PC-3 (cell line): ENCODE measurements at places on chromosomes 1 and 21. TPM values are rescaled to one million over a fixed set of nuclear protein-coding genes. Genes with fewer than 3 reads are reported as not detected.

GRCh38 chr1:51417496-51418383 lies 87.4 kb upstream of the TTC39A start:
- no peak for DNase-seq

GRCh38 chr1:52901384-52901783 lies 20.2 kb downstream of the ECHDC2 start:
- no peak for DNase-seq

DNA sequence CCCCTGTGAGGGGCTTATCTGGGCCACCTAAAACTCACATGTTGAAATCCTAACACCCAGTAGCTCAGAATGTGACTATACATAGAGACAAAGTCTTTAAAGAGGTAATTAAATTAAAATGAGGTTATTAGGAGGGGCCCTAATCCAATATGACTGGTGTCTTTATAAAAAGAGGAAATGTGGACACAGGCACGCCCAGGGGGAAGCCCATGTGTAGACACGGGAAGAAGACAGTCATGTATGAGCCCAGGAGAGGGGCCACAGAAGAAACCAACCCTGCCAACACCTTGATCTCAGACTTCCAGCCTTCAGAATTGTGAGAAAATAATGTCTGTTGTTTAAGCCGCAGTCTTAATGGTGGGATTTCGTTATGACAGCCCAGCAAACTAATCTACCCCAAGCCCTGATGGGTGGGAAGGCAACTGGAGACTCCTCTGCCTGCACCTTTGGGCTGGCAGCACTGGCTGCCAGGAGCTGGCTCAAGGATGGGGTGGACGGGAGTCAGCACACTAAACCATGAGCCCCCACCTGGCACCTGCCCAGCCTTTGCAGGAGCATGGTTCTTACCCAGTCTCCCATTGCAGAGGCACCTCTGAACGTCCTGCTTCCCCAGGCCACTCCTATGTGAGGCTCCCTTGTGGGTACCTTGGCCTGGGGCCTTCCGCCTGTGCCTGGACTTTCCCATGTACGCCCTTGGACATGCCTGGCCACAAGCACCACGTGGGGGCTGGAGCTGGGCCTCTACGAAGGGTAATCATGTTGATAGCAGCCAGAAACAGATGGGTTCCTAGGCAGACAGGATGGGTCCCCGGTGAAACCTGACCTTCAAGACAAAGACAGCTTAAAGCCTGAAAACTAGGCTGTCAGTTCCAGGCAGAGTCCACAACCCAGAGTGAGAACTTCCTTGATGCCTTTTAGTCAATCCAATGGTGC lies 57.1 kb upstream of the DMRTB1 start:
- DNase-seq: no peak

DNA sequence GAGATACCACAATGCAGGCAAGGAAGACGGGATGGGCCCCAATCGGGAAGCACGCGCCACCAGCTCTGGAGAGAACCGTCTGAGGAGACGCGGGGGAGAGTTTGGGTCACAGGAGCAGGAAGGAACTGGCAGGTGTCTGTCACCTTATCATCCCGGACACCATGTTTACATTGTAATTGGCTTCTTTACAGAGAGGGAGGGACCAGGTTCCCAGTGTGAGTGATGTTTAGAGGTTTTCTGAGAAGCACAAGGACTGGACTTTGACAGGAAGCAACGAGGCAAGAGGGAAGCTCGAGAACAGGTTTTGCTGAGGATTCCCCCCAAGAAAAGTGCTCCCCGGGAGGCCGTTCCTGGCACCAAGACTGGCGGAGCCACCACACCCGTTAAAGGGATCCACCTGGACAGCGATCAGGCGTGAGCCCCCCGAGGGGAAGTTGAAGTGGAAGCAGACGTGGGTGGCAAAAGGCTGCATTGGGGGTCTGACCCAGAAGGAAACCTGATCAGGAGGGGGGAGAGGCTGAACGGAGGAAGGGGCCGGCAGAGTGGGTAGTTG lies 957 bp downstream of the EPS15 start:
- DNase-seq: peak; percentile 77

Gene TSPAN2
- 1.3 and 1.7 TPM in 2 replicates for total RNA-seq

GRCh38 chr1:14009582-14009981 lies 309.6 kb downstream of the PRDM2 start:
- no peak for DNase-seq

DNA sequence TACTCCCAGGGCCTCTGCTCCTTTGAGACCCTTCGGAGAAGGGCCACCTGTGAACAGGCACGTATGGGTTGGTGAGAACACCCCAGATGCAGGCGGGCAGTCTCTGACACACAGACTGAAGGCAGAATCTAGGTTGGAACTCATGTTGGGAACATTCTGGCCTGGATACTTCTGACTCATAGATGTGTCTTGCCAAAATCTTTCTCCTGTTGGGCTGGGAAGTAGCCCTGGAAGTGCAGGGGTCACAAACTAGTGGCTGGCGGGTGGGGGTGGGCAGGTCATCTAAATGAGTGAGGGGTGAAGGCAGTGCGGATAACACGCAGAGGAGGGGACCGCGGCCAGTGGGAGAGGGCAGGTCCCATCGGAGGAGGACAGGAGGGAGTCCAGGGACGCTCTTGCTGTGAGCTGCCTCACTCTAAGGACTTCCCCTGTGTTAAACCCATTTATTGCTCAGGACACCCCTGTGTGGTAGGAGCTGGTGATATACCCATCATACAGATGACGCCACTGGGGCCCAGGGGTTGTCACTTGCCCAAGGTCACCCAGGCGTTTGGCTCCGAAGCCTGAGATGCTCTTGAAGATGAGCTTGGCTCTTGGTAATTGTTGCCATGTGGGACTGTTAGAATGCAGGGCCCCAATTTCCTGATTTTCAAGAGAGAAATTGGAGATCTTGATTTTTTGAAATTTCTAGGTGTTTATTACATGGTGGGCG lies 181.0 kb downstream of the PTPRU start:
- DNase-seq: no peak

- DNase-seq: no peak
Observed at GRCh38 chr1:65289449-65289848, 19.9 kb upstream of the DNAJC6 start.

GRCh38 chr1:61081686-61082310 lies 563 bp upstream of the NFIA start:
- DNase-seq: peak; percentile 59

- DNase-seq: no peak
Observed at GRCh38 chr1:202605515-202605914, 104.7 kb downstream of the SYT2 start.

- peak; percentile 90 for DNase-seq
Observed at GRCh38 chr1:214957330-214958137, 125.0 kb upstream of the KCNK2 start.

GRCh38 chr1:14909920-14910460 lies 243.6 kb upstream of the TMEM51 start:
- DNase-seq: no peak

DNA sequence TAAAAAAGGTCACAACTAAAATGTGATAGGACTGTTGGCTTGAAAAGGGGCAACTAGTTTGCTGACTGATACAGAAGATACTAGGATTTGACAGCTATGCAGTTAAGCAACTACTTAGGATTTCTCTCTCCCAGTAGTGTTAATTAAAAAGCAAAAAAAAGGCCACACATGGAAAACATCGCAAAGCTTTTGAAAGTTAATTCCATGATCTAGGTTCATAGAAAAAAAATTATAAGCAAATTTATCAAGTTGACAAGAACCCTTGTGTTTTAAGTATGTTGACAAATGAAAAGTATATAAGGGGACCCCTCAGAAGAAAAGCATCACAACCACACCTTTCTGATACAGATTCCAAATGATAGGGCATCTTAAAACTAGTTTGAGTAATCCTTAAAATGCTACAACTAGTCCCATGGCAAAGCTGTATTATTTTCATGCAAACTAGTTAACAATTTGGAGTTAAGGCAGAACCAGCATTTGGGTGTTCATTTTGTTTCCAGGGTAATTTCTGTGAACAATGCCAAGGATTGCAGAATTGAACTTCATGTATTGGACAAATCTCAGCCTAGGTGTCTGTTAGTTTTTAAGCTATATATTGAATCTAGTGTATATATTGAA lies 4.1 kb downstream of the PNRC2 start:
- no peak for DNase-seq

GRCh38 chr1:182368903-182369302 lies 22.7 kb downstream of the GLUL start:
- DNase-seq: no peak

DNA sequence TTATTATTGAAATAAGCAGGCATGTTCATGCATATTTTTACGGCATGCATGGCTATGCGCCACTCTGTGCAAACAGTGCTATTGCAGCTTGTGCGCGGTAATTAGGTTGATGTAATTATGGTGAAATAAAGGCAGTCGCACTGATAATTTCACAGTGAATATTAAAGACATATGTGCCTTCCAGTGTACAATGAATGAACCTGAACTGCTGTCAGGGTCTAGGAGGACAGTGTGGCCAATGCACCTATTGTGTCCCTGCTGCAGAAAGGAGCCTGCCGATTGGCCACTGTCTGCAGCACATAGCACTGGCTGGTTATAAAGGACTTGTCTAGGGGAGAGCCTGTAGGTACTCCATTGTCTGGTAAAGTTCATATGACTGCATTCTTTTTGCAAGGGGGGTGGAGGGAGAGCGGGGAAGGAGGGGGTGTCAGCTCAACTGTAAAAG lies 340.4 kb downstream of the USP25 start:
- peak; percentile 23 for DNase-seq

DNA sequence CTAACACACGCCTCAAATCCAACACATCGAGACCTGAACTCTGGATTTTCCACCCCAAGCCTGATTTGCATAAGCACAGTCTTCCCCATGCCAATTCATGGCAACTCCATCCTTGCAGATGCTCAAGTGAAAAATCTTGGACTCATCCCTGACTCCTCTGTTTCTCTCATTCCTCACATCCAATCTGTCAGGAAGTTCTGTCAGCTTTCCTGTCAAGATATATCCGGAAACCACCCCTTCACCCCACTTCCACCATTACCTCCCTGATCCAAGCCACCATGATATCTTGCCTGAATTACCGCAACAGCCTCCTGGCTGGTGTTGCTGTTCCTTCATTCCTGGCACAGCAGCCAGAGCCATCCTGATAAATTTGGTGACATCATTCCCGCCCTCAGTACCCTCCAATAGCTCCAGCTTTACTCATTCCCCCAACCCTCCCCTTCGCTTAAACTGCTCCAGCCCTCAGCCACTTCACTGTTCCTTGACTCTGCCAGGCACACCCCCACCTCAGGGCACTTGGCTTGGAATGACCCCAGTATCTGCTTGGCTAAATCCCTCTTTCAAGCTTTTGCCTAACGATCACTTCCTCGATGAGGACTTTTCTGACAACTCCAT lies 17.4 kb downstream of the TCEA3 start:
- no peak for DNase-seq
